ENCODE measurements at places on chromosomes 6 and 20.

DNA sequence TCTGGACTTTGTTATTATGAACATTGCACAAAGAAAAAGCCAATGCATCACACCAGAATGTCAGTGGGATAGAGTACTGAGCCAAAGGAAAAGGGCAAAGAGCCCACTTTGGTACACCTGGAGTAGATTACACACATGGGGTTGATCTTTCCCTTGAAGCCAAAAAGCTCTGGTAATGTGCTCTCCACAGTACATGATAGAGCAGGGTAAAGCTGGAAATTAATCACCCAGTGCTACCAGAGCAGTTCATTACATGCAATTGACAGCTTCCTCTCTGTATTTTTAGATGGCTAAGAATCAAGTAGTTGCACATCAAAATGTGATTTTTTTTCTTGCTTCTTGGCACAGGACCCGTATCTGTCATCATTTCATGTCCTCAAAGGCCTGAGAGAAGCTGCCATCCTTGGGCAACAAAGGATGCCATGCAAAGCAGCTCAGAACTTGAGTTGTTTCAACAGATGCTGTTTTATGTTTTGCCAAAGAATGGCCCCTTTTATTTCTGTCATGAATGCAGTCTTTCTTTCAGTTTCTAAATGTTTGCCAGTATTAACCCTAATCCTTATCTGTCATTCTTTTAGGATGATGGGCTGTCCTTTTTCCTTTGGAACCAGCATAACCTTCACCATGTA lies 88.1 kb downstream of the HDGFL1 start:
- DNase-seq: no peak

- DNase-seq: no peak
These were observed 34.2 kb upstream of the B4GALT5 start for GRCh38 chr20:49747707-49748524.

- no peak for DNase-seq
These were observed 342.5 kb upstream of the JARID2 start for GRCh38 chr6:14903176-14904038.

- DNase-seq: no peak
These were observed 870.1 kb downstream of the C6orf118 start for GRCh38 chr6:164439331-164439730.

DNA sequence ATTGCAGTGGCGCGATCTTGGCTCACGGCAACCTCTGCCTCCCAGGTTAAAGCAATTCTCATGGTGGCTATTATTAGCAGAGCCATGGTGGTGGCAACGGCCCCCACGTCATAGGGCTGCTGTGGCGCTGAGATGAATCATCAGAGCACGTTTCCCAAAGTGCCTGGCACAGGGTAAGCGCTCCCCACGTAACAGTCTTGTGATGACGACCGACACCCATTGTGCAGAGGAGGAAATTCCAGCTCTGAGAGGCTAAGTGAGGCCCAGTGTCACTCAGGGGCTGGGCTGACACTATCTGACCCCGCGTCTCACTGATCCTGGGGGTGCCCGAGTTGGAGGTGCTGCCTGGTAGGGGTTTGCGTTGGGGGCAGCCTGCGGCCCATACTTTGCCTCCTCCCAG lies 16.2 kb downstream of the SUN5 start:
- DNase-seq: no peak

DNA sequence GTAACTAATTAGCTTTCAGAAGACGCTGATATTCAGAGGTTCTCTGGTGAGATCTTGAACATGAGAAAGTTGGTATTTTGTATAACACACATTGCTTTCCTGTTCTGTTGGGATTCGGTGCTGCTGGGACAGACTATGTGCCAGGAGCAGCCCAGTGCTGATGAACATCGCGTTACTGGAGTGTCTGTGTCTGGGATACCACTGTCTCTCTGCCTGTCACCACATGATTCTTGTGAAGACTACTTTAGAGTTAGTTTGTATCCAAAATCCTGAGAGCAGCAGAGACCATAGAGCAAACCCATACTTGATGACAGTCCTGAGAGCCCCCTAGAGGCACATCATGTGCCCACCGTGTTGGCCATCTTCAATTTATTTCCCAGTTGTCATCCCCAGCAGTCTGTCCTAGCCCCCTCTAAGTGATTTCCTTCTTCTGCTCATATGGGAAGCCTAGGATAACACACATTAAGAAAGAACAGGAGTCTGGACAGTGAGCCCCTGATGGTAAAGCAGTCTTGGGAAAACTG lies 41.8 kb upstream of the TINAG start:
- no peak for DNase-seq

DNA sequence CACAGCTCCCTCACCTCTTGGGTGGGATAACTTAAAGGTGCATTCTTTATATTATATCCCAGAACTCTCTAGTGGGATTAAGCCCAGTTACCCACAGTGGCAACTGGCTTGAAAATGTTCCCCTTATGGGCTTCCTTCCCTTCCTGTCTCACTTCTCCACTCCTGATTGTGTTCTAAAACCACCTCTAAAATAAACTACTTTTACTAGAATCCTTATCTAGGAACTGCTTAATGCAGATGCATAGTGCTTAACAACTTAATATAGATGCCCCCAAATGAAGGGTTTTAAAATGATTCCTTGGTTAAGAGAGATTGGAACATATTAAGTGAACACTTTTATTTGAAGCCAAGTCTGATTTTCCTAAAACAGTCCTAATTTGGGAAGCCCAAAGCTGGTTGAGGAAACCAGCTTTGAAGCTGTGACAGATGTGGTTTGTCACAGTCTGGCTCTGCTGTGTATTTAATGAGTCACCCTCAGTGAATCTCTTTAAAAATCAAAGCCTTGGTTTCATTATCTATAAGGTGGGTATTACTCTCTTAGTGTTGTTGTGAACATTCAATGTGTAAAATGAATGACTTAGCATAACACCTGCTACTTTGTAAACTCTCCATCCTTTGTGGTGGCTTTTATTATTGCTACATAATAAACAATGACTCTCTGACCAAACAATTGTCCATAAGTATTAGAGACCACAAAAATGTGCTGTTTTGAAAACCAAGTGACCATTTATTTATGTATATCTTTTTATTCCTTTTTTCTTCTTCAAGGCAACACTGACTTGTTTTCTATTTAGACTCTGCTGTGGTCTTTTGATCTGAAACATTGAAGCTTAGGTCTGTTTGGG lies 24.4 kb downstream of the PLCB1 start:
- DNase-seq: no peak

DNA sequence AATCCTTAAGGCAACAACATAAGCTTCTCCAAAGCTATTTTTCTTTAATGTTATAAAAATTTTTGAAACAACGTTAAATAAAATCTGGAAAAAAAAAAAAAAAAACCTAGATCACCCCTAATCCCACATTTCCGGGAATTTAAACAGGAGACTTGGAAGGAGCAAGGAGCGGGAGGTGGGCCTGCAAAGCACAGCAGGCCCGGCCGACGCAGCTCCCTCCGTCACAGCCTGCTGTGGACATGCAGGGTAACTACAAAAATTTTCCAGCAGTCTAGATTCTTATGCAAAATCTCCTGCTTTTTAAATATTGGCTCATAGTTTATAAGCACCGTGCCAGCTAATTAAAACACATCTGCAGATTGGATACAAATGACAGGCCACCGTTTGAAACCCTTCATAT lies 23.5 kb downstream of the FOXF2 start:
- DNase-seq: no peak

- DNase-seq: no peak
These were observed 57.4 kb upstream of the TFAP2D start for GRCh38 chr6:50655848-50656453.

- DNase-seq: no peak
These were observed 10.9 kb downstream of the CASP8AP2 start for GRCh38 chr6:89840538-89840937.

DNA sequence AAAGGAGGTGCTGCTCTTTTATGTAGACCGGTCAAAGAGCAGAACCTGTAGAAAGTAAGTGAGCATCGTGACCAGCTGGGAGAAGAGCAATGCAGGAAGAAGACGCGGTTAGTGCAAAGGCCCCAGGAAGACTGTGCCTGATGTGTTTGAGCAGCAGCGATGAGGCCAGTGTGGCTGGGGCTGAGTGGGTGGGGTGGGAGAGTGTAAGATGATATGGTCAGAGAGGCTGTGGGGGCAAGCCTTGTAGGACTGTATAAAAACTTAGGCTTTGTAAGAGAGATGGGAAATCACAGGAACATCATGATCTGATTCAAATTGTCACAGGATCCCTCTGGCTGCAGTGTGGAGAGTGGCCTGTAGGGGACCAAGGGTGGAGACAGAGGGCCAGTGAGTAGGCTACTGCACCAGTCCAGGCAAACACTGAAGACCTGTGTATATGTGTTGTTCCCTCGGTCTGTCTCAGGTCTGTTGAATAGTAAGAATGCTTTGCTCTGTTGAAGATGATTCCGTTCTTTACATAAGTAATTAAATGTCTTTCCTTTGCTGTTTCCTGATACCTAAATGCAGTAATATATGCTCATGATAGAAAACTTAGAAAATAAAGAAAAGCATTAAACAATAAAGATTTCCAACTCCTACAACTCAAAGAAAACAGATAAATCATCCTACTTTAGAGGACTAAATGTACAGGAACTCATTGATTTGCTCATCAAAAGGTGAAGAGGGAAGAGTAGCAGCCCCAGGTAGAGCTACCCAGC lies 23.6 kb upstream of the WFDC2 start:
- no peak for DNase-seq

GRCh38 chr6:42907336-42907735 lies 8.5 kb upstream of the PTCRA start:
- DNase-seq: no peak

- no peak for DNase-seq
These were observed 36.6 kb upstream of the LTV1 start for GRCh38 chr6:143806282-143807102.

GRCh38 chr6:125544819-125545218 lies 204.6 kb upstream of the HEY2 start:
- DNase-seq: no peak

DNA sequence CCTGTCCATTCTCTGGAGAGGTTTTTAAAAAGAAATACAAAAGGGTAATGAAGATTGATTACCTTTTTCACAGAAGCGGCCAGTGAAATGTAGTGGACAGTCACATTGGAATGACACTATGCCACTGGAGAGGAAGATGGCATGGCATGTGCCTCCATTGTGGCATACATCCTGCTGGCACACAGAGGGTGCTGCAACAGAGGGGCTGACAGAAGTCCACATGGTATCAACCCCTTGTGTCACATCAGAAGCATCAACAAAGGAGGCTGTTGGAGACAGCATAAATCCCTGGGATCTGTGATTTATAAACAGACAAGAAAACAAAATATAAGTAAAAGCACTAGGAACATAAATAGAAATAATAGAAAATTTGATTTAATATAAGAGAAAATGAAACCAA lies 594.9 kb downstream of the PHF3 start:
- no peak for DNase-seq

DNA sequence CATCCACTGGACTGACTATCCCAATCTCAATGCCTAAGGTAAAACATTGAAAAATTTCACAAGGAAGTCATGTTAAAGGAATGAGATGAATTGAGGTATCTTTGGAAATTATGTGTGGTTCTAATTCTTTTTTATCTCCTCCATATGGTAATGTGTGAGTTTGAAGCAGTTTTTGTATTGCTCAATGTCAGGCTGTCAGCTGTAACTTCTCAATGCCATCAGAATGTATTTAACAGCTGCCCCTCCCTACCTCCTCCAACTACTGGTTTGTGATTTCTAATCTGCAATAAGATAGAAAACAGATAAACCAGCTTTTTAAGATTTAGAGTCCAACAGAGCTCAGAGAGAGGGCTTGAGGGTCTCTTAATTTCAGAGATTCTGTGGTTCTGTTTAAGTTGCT lies 1005.8 kb upstream of the ADGRB3 start:
- DNase-seq: no peak

- DNase-seq: no peak
These were observed 340.9 kb upstream of the IRAK1BP1 start for GRCh38 chr6:78526432-78526831.

DNA sequence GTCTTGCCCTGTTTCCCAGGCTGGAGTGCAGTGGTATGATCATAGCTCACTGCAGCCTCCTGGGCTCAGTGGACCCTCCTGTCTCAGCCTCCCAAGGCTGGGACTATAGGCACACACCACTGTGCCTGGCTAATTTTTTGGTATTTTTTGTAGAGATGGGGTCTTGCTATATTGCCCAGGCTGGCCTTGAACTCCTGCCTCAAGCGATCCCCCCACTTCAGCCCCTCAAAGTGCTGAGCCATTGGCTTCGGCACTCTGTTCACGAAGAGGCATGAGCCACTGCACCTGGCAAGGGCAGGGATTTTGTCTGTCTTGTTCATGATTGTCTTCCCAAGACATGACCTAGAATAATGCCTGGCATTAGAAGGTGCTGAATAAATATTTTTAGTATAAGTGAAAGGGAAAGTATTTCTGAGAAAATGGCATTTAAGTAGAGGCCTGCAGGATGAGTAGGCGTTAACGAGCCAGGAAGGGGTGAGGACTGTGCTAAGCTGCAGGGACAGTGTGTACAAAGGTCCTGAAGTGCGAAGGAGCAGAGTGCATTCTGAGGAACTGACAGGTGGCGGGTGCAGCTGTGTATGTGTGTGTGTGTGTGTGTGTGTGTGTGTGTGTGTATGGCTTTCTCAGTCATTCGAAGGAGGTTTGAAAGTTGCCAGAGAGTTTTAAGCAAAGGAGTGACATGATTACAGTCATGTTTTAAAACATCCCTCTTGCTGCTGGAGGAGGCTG lies 43.0 kb downstream of the VEGFA start:
- no peak for DNase-seq

GRCh38 chr6:51265426-51265825 lies 446.8 kb downstream of the TFAP2B start:
- DNase-seq: no peak

DNA sequence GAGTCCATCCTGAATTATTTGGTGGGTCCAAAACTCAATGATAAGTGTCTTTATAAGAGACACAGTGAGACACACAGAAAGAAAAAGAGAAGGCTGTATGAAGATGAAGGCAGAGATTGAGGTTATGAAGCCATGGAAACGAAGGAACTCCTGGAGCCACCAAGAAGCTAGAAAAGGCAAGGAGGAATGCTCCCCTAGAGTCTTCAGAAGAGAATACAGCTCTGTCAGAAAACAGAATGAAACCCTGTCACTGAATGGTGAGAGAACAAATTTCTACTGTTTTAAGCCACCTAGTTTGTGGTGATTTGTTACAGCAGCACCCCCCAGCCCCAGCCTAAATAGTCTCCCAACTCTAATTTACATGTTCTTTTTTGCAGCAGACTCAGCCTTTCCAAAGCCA lies 635.1 kb downstream of the EPHA7 start:
- no peak for DNase-seq
